ENCODE measurements at places on chromosomes 3 and 15.
A peak's percentile ranks its signal among the peaks of the same experiment; 100 is the strongest.

DNA sequence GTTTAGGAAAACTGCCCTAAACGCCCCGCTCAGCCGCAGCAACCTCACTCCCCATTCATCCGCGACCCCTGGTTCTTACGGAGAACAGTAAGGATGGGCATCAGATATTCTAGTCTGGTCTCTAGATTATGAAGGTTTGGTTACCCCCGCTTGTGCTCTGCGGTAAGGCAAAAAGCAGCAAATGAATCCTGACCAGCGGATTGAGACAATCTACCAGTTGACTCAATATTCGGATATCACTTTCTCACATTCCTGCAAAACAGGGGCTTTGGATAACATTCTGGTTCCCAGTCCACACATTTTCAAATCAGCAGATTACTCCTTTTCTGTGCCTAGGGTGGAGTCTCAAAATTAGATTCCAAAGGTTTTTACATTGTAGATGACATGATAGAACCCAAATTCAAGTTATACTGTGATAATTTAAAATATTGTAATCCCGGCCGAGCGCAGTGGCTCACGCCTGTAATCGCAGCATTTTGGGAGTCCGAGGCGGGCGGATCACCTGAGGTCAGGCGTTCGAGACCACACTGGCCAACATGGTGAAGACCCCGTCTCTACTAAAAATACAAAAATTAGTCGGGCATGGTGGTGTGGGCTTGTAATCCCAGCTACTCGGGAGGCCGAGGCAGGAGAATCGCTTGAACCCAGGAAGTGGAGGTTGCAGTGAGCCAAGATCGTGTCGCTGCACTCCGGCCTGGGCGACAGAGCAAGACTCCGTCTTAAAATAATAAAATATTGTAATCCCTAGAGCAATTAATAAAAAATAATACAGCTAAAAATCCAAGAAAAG is 1.1 kb upstream of the CYFIP1 start:
- DNase-seq = no peak

DNA sequence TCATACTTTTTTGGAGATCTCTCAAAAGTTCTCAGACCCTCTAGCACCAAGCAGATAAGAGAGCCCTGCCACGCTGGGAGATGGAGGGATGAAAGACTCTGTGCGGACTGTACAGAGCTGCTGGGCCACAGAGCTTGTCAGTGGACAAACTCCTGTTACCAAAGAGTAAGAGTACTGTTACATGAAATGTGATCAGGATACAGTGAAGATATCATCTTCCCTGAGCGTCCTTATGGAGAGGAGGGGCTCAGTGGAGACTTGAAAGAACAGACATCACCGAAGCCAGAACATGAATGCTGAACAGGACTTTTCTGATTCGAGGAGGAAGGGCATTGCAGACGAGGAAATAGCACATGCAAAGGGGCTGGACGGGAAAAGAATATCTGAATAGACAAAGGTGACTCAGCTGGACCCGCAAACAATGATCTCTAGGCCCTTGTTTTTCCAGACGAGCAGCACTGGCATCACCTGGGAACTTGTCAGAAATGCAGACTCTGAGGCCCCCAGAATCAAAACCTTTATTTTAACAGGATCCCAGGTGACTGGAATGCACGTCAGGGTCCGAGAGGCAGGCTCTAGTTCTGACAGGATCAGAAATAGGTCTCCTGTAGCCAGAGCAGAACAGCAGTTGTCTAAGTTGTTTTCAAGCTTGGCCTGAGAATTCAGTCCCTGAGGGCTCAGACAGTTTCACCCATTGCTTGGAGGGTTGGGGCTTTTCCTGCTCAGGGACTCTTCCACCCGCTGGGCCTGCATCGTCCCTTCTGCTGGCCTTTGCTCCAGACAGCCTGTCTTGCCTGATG is 277.9 kb downstream of the RPLP1 start:
- DNase-seq = no peak

DNA sequence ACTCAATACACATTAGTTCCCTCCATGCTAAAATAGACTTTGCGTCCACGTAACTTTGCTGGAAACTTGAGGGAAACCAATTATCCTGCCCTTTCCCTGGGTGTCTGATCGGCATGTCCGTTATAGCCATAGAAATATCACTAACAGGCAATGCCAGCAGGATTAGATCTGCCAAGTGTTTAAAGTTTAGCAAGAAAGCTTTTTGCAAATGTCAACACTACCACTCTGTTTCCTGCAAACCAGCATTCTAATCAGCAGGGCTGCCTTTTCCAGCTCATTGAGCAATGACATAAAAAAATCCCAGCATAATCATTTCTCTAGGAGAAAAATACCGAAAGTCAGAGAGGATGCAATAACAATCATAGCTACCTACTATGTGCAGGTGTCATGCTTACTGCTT is 60.9 kb downstream of the NOX5 start:
- no peak for DNase-seq

DNA sequence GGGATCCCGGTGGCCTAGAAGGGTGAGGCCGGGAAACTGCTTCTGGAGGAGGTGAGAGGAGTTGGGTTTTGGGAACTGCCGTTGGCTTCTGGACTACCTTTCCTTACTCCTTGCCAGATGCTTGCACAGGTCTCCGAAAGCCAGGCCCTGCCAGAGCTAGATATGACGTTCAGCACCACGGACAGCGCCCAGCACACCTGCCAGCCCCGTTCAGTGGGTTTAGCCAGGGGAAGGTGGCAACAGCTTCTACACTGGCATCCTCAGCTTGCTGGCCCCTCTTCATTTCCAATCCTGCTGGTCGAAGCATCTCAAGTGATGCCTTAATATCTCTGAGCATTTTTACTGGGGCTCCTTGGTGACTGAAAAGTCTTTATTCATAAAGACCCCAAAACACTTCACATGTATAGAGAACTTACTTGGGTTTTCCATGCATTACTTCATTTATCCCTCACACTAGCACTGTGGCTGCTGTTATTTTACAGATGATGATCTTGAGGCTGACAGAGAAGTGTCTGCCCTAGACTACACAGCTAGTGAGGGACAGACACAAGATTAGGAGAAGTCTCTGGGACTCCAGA is 21.9 kb downstream of the HCN4 start:
- DNase-seq = peak; percentile 44

GRCh38 chr3:95172164-95172943 is 1109.5 kb downstream of the NSUN3 start:
- no peak for DNase-seq

- DNase-seq = no peak
Measured at GRCh38 chr3:186366206-186366605, 4.2 kb upstream of the DGKG start.

DNA sequence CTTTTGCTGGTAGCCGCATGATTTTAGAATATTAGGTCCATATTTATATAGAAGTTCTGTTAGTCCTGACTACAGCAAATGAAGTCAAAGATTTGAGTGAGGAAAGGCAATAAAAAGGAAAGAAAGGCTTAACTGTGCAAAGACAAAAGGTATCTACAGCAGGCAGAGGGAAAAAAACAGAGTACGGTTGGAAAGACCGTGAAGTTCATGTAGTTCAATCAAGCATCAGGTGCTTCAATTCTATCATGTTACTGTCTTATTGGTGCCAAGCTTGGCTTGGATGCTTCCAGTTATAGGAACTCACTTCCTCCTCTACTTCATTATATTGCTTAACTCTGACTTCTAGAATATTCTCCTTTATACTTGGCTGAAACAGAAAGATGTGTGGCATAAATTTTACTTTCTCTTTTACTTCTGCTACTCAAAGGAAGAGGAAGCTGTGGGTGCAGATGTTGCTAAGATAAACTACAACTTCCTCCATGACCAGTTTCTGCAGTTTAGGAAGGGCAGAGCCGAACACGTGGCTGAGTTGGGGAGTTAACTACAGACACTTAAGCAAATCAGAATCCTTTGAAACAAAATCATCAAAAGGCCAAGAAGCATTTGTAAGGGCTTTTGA is 72.6 kb upstream of the ZBED2 start:
- peak; percentile 30 for DNase-seq

GRCh38 chr15:30877070-30877469 is 26.6 kb upstream of the FAN1 start:
- DNase-seq = no peak

Data from stimulated activated CD4-positive, alpha-beta T cell treated with anti-CD3 and anti-CD28 coated beads, Interleukin-4, amount 100 ng/mL, for 48 hours (primary cell).